ENCODE measurements at places on chromosomes 6 and 20. TPM values are rescaled to one million over a fixed set of nuclear protein-coding genes. Genes with fewer than 3 reads are reported as not detected.

WFDC2 gene
- total RNA-seq = 59.6 TPM

SLC35D3 gene
- total RNA-seq = 0.57 TPM

PRR18 gene
- total RNA-seq = 0.11 TPM

SRMS gene
- 0.70 TPM for total RNA-seq
